AG09319 (cell line): ENCODE measurements at places on chromosomes 16 and 17.

DNA sequence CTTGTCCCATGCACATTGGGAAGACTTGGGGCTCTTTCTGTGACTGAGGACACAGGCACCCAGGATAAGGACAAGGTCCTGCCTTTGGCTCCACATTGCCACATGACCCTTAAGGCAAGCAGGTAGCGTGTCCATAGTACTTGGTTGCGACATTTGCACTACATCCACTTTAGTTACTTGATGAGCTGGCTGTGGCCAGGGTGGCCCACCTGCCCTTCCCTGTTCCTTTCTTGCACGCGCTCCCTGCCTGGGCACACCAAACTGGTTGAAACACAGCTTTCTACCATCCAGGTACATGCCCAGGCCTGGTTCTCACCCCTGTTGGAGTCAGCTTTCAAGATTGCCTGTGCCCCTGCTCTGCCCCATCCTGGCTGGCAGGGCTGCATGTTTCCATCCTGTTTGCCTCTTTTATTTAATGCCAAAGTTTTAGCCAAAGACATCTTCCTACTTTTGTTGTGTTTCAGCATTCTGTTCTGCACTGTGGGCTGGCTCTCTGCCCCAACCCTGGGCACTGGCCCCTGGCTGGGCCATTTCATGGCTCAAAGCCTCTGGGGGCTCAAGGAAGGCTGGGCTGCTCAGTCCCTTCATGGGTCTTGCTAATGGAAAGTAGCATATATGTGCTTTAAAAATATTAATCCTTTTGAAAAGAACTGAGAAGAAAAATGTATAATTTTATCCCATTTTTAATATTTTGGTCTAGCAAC lies 3.2 kb downstream of the B3GNT9 start:
- DNase-seq, result no peak

DNA sequence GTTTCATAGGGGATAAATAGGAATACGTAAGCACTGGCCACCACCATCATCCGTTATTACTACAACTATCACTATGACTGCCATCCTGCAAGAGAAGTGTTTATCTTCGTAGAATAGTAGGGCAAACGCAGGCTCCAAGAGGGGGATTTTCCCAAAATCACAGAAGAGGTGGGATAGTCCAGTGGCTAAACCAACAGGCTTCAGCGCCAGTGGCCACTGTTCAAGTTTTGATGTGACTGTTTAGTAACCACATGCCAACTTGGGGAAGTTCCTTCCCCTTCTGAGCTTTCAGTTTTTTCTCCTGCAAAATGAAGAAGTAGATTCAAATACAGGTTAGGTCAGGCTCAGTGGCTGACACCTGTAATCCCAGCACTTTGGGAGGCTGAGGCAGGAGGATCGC lies 60.7 kb upstream of the GRIN2A start:
- DNase-seq, result no peak

DNA sequence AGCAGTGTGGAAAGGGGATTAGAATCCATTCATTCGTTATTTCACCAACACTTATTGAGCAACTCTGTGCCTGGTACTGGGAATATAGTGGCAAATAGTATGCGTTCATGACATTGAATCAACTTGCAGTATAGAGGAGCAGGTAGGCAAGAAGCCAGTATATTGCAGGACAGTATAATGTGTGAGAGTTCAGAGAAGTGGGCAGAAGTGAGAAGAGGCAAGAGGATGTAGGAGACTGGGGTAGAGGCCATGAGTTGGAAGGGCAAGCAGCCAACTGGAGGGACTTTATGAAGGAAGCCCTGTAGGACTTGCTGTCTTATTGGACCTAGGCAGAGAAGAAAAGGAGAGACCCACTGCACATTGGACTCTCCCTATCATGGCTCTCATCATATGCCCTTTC lies 12.3 kb downstream of the HSD17B2 start:
- no peak for DNase-seq

DNA sequence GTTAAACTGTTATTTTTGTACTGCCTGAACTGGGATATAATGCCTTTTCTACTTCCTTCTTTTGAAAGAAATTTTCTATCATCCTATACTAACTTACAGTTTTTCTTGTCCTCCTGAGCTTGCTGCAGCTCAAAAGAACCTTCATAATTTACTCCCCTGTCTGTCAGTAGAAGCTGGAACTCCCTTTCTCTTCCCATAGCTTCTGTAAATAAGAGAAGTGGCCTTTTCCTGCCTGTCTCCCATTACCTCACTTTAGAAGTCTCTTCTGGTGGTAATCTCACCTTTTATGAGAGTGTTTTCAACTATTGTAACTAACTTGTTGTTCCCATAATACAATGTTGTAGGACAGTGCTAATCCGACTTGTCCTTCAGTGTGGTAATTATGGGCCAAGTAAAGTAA lies 246.7 kb upstream of the TBX2 start:
- no peak for DNase-seq

GRCh38 chr17:8674344-8675305 lies 44.1 kb upstream of the MYH10 start:
- DNase-seq, result no peak

DNA sequence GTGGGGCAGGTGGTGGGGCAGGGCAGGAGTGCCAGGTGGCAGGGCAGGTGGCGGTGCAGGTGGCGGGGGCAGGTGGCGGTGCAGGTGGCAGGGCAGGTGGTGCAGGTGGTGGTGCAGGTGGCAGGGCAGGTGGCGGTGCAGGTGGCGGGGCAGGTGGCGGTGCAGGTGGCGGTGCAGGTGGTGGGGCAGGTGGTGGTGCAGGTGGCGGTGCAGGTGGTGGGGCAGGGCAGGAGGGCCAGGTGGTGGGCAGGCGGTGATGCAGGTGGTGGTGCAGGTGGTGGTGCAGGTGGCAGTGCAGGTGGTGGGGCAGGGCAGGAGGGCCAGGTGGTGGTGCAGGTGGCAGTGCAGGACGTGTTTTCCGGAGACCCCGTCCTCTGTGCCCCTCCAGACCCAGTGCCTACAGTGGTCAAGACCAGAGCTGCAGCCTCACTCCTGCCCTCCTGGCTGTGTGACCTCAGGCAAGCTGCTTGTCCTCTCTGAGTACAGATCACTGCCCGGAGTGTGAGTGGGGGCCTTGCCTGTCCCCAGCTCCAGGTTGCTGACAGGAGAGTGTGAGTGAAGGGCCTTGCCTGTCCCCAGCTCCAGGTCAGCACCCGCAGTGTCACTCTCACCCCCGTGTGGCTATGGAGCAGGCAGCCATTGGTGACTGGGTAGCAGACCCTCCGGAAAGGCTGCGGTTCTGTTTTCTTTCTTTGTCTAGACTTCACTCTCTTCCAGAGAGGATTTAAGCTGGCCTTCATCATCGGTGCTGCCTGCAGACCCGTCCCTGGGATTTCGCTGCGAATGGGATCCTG lies 16.1 kb upstream of the NPTX1 start:
- no peak for DNase-seq

GRCh38 chr16:73064212-73064993 lies 16.5 kb upstream of the ZFHX3 start:
- DNase-seq, result no peak
